NCI-H1105 treated with DMSO at 0.1 percent for 48 hours (cell line): ENCODE measurements at places on chromosomes 3 and 15.

DNA sequence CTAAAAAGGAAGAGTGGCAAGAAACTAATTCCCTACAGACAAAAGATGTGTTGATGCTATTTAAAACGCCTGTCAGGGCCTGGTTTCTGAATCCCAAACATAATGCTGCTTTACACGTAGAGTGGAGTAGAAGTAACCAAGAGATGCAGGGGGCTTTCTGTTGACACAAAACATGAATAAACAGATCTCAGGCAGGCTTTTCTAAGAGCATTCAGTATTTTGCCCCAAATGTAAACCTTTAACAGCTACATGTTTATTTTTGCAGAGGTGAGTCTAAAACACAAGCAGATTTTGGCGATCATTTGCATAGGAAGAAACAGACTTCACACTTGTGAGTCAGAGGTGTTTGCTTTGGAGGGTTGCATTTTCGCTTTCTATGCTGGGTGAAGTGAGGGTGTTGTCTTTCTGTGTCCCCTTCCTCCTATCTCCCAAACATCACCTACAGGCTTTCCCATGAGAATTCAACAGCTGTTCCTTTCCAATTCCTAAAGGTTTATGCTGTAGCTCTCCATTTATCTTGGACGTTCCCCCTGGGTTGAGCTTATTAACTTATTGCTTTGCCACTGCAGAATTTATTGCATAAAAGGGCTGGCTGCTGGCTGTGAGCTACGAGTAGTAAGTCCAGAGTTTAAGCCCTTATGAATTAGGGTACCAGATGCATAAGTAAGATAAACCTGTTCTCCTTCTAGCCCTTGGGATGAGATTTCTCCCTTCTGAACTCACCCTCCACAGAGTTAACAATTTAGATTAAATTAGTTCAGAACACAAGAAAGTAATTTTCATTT lies 156.7 kb downstream of the DIPK2A start:
- DNase-seq, result peak; percentile 87

- no peak for DNase-seq
These were observed 55.9 kb downstream of the C3orf20 start for GRCh38 chr3:14730703-14731382.

DNA sequence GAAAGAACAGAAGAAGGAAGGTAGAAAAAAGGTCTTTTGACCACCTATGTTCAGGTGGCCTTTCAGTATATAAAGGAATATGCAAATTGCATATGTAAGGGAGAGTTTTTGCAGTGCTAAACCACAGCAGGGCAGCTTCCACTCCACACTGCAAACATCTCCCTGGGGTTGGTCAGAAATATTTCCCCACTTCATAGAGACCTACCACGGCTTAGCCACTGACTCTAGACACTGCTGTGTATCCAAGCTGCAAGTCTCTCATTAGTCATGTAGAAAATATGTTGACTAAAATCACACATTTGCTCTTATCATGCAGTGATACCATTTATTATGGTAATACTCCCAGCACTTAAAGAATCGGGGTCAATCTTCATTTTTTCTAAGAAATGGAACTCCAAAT lies 214.9 kb upstream of the NR2F2 start:
- DNase-seq, result no peak

GRCh38 chr3:188037195-188037718 lies 116.7 kb upstream of the LPP start:
- DNase-seq, result no peak

GRCh38 chr15:47620960-47621681 lies 96.2 kb upstream of the SEMA6D start:
- no peak for DNase-seq

DNA sequence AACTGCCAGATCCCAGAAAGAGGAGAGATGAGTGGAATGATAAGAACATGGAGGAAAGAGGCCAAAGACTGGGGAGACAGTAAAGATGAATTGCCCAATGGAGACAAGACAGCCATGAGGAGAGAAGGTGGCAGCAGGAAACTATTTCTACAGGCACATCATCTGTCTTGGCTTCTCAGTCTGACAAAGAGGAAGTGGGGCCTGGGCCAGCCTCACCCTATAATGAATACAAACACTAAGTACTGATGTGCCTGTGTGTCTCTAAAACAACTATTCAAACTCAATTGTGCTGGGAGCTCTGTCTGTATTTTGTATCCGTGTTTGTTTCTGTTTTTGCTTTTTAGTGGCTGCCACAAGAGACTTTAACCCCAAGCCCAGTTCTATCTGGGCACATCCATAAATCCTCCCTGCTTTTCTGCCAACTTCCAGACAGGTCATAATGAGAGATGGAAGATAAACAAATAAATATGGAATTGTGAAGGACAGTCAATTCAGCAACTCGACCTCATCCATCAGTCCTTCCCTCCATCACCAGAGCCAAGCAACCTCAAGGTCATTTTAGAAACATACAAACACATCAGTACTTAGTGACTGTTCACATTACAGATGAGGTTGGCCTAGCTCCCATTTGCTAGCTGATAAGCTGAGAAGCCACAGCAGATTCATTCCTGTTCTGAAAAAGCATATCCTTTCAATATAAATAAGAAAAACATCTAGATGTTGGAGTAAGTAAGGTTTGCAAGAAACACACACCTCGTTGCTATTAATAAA lies 116.7 kb downstream of the CADPS start:
- DNase-seq, result no peak

GRCh38 chr15:88463870-88464532 lies 3.2 kb downstream of the MRPL46 start:
- DNase-seq, result no peak

DNA sequence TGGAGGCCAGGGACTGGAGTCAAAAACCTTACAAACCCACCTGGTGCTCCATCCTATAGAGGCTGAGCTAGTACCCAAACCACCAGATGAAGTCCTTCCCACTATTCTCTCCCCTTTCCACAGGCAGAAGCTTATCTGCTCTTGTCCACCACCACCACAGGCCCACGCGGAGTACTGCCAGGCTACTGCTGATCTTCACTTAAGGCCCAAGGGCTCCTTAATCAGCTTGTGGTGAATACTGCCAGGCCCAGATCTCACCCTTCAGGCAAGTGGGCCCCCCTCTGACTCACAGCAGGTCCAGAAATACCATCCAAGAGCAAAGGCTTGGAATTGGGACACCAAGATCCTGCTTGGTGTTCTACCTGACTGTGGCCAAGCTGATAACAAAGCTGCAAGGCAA lies 598.1 kb upstream of the CBLB start:
- DNase-seq, result no peak

DNA sequence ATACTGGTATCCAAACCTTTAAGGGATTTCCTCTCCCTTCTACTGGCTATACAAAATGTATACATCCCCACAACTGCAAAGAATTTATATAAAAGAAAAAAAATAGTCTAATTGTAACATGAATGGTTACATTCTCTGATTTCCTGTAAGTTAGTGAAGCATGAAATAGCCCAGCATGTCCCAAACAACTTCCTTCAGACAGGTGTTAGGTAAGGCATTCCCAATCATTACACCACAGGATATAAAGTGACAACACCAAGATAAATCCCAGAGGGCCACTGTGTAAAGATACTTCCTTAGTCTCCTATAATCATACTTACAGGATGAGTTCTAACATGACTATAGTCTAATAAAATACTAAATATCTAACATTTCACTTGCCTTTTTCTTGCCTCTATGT lies 7.6 kb downstream of the CMTM6 start:
- no peak for DNase-seq

GRCh38 chr15:38085114-38085513 lies 150.7 kb downstream of the TMCO5A start:
- no peak for DNase-seq

DNA sequence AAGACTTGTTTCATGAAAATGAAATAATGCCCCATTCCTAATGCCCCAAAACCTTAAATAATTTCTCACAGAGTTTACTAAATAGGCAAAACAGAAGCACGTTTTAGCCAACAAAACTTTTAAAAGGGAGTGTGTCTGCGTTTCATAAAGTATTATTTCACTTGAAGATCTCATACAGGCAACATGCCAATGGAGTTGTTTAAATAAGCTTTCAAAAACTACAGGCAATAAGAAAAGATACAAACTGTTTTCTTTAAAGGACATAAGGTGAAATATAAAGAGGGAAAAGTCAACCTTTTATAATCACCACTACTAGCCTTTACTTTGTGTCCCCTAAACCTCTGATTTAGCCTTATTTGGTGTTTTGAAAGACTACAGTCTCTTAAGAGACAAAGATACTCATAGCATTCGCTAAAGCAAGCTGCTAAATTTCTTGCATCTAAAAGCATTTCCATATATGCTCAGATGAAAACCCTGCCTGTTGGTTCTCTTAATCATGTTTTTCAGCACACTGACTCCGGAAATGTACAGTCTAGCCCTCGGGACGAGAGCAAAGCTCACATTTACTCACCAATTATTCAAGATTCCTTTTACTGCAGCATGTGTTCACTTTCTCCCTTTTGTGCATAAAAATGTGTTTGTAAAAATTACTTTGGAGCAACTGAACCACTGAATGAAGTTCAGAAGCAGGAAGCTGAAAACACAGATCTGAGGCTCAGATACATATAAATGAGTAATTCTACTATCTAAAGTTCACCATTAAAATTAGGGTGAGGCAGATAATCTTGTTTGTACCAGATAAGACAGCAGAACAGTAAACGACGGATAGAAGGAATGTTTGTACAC lies 119.0 kb downstream of the GOLIM4 start:
- DNase-seq, result no peak

DNA sequence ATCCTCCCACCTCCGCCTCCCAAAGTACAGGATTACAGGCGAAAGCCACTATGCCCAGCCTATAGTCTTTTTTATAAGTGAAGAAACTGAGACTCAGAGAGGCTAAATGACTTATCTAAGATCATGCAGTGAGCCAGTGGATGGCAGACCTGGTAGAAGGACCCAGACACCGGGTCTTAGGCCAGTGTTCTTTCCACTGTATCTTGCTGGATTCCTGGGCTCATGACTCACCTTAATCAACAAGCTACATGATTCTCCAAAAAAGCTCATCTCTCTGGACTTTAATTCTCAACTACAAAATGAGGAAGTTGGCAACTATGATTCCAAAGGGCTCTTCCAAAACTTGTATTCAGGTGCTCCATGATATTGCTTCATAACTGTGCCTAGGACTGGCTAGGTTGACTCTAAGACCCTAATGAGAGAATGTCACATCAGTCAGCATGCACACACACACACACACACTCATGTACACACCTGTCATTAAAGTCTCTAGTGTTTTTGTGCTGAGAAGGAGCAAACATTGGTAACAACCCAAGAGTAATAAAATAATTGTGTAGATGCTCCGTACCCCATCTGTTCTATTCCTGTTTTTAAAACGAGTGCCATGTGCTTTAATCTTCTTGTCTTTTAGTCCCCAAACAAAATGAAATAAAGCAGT lies 89.7 kb upstream of the SLC4A7 start:
- no peak for DNase-seq

DNA sequence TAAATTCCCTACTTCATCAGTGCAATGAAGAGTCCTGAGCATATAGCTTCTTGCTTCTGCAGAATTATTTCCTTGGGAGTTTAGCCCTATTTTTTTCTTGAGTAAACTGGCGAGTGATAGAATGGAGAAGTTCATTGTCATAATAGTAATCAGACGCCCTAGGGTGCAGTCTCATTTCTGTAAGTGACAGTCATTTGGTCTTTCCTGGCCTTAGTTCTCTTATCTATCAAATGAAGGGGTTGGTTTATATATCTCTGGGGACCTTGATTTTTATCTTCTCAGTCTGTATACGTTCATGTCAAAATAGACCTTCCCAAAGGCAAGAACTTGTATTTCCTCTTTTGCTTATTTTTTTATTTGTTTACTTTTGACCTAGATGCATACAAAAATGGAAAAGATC lies 9.9 kb upstream of the ALPK3 start:
- no peak for DNase-seq
